ENCODE measurements at places on chromosomes 2 and 18. TPM values are rescaled to one million over a fixed set of nuclear protein-coding genes. Genes with fewer than 3 reads are reported as not detected.

GRCh38 chr2:71615767-71616730 is 162.7 kb downstream of the DYSF start:
- no peak for DNase-seq

PLCD4 gene
- 30.4 TPM for polyA plus RNA-seq

DNA sequence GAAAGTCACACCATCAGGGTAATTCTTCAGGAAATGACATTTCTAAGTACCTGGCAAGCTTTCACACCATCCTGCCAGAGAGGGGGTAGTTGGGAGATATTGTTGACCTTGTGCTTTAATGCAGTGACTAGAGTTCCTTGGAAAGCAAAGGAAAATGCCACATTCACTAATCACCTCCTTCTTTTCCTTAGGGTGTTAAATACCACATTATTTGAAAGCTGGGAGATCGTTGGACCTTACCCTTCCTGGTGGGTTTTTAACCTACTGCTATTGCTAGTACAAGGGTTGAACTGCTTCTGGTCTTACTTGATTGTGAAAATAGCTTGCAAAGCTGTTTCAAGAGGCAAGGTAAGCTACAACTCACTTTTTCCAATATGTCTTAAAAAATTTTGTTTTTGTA is 37.0 kb upstream of the NOSTRIN start:
- DNase-seq = no peak

GRCh38 chr2:63013438-63013837 is 37.2 kb upstream of the OTX1 start:
- no peak for DNase-seq

DNA sequence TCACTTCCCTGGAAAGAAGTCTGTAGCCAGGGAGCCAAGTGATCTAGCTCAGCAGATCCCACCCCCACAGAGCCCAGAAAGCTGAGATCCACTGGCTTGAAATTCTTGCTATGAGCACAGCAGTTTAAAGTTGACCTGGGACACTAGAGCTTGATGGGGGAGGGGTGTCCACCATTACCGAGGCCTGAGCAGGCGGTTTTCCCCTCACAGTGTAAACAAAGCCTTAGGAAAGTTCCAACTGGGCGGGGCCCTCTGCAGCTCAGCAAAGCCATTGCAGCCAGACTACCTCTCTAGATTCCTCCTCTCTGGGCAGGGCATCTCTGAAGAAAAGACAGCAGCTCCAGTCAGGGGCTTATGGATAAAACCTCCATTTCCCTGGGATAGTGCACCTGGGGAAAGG is 887.2 kb upstream of the LRATD1 start:
- DNase-seq = no peak

GRCh38 chr2:209368406-209368805 is 55.4 kb upstream of the MAP2 start:
- no peak for DNase-seq

DNA sequence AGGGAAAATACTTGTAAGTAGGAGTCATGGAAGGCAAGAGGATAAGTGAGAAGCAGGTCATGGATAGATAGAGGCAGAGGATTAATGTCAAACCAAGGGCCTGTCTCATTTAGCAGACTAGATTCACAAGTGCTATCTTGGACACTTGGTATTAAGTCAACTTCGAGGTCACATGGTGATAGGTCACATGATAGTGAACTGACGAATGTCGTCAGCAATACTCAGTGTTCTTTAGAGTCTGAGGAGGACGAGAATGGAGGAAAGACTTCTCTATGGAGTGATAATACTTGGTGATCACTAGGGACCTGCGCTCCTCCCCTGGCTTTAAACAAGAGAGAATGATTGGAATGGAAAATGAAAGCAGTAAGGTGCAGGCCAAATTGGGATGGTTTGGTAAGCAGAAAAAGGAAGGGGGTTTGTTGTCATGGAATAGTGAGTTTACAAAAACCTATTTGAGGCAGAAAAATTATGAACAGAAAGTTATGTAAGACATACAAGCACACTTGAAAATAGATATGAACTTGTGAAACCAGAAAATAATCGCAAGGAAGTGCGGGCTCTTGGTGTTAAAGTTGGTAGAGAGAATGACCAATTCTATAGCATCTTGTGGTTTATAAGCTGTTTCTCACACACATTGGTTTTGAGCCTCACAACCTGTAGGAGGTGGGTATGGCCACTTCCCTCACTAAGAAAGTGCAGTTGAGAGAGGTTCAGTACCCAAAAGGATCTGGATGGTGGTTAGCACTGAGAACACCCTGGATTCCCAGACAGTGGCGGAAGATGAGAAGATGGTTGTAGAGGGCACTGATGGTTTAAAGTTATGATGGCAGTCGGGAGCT is 141.5 kb downstream of the WDSUB1 start:
- DNase-seq = no peak

GPR35 gene
- 1.7 TPM for polyA plus RNA-seq

DNA sequence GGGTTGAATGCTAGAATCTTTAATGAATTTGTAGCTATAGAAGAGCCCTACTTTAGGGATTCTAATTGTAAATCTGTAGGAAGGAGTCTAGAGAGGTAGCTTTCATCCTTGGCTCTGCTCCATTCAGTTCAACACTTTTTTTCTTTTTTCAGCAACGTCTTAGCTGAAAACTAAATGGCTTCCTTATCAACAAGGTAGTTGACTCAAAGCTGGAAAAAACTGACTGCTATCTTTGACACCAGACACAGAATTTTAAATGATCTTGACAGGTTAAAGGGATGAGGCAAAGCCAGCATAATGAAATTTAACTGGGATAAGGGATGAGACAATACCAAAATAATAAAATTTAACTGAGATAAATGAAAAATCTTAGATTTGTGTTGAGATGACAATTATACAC is 54.9 kb downstream of the TMEFF2 start:
- no peak for DNase-seq

- DNase-seq = no peak
Measured at GRCh38 chr2:113799375-113799774, 42.9 kb upstream of the SLC35F5 start.

DNA sequence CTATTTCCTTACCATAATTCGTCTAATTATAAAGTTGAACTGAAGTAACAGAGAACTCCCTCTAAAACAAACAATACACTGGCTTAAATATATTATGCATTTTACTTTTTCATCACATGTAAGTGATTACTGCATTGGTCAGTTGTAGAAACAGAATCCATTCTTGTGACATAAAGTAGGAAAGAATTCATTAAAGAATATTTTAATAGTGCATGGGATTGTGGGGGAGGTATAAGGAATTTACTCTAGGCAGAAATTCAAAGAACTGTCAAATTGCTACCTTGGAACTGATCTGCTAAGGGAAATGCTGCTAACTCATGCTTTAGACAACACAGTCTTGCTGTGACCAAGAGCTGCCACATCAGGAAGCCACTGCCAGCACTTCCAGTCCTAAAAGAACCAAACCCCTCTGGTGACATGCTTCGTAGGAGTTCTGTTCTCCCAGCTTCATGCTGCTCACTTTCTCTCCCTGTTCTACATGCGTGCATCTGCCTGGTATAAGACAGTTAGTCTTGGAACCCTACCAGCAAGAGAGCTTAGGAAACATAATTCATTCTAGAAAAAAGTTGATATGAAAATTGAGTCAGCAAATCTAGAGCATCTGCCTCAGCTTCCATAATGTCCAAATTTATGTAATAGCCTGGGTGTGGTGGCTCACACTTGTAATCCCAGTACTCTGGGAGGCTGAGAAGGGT is 1137.6 kb upstream of the NXPH2 start:
- no peak for DNase-seq

- no peak for DNase-seq
Measured at GRCh38 chr2:144460727-144461307, 59.1 kb downstream of the ZEB2 start.

Data from kidney (tissue), 22 donors.